ENCODE measurements at places on chromosomes 5 and 9.

- DNase-seq: no peak
These were observed 311.2 kb downstream of the TRIM32 start for GRCh38 chr9:116998305-116998704.

GRCh38 chr9:83646500-83647239 is 23.7 kb downstream of the IDNK start:
- DNase-seq: no peak

- DNase-seq: no peak
These were observed 3.0 kb downstream of the MTMR12 start for GRCh38 chr5:32309761-32310160.

GRCh38 chr5:159337016-159337955 is 7.0 kb upstream of the IL12B start:
- no peak for DNase-seq

DNA sequence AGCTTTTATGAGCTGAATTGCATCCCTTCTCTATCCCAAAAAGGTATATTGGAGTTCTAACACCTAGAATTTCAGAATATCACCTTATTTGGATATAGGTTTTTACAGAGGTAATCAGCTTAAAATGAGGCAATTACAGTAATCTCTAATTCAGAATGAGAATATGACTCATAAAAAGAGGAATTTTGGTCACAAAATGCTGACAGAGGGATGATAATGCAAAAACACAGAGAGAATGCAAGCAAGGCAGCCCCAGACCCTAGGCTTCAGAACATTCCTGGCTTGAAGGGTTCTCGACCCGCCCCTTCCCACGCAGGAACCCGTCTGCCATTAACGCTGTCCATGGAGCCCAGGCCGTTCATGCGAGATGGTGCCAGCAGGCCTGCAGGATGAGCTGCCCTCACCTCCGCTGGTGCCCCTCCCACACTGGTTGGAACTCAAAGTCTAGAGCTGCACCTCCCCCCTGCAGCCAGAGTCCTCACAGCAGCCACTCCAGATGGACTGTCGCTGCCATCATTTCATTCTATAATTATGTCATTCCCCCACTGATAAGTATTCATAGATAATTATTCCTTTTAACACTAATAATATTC is 1173.4 kb upstream of the ACO1 start:
- DNase-seq: no peak

- DNase-seq: no peak
These were observed 5.4 kb downstream of the KIAA1191 start for GRCh38 chr5:176356179-176356566.

DNA sequence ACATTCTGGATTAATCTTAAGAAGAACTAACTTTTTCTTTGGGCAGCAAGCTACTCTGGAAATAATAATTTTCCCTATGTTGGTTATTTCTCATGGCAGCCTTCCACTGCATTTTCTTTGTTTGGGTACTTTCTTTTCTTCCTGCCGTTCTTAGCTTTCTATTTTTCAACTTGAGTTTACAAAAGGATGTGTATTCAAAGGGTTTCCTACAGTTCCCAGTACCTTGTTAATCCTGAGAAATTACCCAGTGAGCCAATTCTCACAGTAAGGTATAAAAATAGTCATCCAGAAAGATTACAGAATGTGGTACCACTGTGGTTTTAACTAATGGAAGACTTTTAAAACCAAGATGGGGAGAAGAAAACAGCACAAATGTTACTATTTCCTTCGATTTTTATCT is 20.2 kb downstream of the GPR21 start:
- DNase-seq: no peak

- DNase-seq: no peak
These were observed 218.1 kb downstream of the AOPEP start for GRCh38 chr9:94944626-94945025.

GRCh38 chr5:98771382-98772109 is 1.9 kb upstream of the RGMB start:
- DNase-seq: no peak

- DNase-seq: no peak
These were observed 78.4 kb downstream of the INSYN2B start for GRCh38 chr5:169901896-169902295.

- DNase-seq: no peak
These were observed 737.4 kb upstream of the GRAMD2B start for GRCh38 chr5:125685771-125686170.

- no peak for DNase-seq
These were observed 80.7 kb downstream of the PRRT1B start for GRCh38 chr9:131625790-131626670.

DNA sequence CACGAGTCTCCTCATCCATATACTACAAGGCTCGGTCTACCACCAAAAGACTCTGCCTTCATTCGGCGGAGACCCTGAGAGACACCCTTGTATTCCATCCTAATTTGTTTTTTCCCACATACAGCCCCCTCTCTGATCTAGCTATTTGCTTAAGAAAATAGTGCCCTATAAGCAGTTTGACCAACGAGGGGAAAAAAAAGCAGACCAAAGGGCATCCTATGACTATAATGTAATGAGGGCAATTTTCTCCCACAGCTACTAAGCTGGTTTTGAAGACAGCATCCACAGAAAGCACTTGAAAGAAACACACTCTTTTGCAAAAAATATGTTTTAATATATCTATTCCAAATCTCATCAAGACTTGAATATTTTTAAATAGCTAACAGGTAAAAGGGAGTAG is 147.8 kb downstream of the MLLT3 start:
- no peak for DNase-seq

- DNase-seq: no peak
These were observed 1.6 kb downstream of the LMX1B start for GRCh38 chr9:126615245-126615790.

GRCh38 chr5:158320178-158320674 is 461.3 kb upstream of the CLINT1 start:
- DNase-seq: no peak

GRCh38 chr5:113380807-113381326 is 53.9 kb downstream of the TSSK1B start:
- DNase-seq: no peak

DNA sequence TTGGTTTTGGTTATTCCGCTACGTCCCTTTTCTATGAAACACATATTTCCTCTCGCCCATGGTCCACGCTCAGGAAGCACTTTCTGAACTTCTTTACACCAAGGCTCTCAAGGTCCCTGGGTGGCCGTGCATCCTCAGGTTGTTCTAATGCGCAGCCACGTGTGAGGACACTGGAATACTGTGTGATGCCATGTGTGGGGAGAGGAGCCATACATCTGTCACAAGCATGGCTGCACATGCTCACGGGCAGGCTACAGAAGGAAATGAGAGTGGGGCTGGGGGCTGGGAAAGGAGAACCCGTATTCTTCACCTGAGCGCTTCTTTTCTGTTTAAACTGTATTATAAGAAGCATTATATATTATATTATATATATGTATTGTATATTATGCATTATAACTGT is 36.7 kb downstream of the PRRT1B start:
- DNase-seq: no peak

GRCh38 chr5:116536316-116537083 is 38.1 kb downstream of the SEMA6A start:
- DNase-seq: no peak

- DNase-seq: no peak
These were observed 348.7 kb upstream of the GRIN3A start for GRCh38 chr9:102087141-102087540.

- no peak for DNase-seq
These were observed 160.1 kb downstream of the GHR start for GRCh38 chr5:42583322-42583721.

DNA sequence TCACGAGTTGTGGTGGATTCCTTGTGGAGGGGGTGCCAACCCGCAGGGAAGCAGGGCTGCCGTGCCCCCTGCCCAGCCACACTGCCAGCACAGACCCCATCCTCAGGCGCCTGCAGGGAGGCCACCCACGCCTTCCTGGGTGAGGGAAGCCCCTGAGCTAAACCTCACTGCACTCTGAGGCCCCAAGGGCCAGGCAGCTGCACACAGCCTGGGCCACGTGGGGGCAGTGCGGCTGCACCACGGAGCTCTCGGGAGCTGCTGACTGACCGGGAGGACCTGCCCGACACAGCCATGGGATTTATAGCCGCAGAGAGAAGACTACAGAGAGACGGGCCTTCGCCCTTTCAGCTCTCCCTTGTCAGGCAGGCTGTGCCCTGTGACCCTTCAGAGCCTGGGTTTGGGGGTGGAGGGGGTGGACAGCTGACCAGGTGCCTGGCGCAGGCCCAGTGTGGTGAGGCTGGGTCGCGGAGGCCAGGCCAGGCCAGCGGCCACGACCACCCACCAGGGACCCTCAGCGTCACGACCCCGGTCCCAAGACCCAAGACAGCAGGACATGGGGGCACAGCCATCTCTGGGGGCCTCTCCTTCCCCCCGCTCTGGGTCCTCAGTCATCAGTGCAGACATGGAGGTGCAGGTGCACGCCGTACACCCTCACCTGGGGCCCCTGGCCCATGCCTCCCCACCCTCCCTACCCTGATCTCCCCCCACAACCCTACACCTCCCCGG is 4.3 kb upstream of the AHRR start:
- DNase-seq: no peak

- DNase-seq: no peak
These were observed 122.8 kb upstream of the STC2 start for GRCh38 chr5:173451031-173451430.

- DNase-seq: no peak
These were observed 49.4 kb downstream of the FRMPD1 start for GRCh38 chr9:37700131-37700530.

DNA sequence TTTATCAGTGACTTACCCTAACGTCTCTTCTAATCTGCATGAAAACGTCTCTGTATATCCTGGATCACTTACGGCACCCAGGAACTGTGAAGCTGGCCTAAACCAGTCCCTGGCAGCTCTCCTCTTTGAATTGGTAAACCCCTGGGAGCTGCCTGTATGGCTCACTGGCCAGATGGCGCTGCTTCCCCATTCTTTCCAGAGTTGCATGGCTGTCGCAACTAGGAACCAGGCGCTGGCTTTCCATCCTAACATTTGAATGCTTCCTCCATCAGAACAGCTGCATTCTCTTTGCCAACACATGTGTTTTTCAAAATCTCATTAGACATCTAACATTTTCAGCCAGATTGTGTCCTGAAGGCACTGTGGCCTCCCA is 8.0 kb upstream of the PCA3 start:
- no peak for DNase-seq

- no peak for DNase-seq
These were observed 17.9 kb downstream of the SLC36A3 start for GRCh38 chr5:151285683-151286082.

DNA sequence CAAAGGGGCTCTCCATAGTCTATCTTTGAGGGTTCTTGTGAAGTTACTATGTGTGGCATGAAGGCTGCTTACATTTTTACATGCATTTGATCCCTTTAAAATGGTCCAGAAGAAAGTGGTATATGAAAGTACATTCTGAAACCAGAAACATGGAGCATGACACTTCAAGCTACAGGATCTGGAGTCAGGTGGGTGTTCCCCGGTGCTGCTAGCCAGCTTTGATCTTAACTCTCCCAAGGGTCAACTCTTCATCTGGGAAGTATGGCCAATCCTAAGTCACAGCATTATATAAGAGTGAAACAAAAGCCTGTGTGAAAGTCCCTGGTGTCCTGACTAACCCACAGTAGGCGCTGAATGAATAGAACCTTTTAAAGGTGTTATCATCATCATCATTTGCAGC is 91.0 kb upstream of the TAS2R1 start:
- DNase-seq: no peak

- DNase-seq: no peak
These were observed 65.4 kb downstream of the SPATA31C2 start for GRCh38 chr9:88072831-88073375.

- DNase-seq: no peak
These were observed 70.3 kb downstream of the PHF2 start for GRCh38 chr9:93646640-93647178.

DNA sequence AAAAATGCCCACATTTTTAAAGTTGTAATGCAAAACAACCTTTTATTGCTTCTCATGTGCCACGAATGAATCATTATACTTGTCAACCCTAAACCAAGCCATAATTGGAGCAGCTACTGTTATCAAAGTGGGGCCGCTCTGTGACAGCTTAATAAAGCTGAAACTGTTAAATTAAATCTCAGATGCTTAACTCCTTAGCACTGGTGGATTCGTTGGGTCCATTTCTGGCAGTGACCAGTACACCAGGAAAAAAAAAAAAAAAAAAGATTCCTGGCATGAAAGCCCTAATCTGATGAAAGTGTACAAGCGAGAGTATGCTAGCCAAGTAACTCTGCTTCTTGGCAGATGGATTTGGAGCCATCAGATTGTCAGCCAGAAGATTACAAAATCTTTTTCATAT is 164.8 kb downstream of the ZSWIM6 start:
- no peak for DNase-seq

DNA sequence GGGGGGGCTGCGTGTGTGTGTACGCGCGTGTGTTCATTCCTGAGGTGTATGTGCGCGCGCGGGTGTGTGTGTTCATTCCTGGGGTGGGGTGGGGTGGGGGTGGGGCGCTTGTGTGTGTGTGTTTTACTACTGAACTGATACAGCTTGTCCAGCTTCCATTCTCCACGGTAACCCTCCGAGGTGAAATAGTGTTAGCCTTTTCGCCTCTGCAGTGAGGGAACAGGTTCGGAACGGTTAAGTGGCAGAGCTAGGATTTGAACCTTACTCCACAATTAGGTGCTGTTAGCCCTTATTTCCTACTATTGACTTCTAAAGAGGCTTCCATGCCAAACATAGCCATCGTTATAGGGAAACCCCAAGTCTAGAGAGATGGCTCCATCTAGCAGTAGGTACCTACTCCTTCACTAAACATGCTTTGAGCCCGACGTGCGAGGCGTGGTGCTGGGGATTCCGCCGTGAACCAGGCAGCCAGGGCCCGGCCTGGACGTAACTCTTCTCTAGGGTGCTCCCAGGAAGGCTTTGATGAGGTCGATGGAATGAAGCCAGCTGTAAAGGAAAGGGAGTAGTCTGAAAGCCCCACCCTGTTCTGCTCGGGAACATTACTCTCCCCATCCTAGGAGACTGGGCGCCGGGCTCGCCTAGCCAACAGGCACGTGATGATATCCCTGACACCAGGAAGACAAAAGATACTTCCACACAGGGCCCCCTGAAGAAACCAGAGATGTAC is 782 bp upstream of the SKP1 start:
- no peak for DNase-seq

DNA sequence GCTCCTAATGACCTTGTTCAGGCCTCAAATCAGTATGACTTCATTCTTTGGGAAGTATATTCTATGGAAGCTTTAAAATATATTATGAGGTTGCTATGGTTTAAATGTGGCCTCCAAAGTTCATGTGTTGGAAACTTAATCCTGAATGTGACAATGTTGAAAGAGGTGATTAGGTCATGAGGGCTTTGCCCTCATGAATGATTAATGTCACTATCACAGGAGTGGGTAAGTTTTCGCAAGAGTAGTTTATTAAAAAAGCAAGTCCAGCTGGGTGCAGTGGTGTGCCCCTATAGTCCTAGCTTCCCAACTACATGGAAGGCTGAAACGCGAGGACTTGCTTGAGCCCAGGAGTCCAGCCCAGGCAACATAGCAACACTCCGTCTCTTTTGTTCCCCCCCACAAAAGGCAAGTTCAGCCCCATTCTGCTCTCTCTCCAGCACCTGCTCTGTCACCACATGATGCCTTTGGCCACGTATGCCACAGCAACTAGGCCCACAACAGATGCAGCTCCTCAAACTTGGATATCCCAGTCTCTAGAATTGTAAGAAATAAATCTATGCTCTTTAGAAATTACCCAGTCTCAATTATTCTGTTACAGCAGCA is 105.3 kb downstream of the SIL1 start:
- DNase-seq: no peak

All from left ventricle myocardium inferior (tissue), 1 donor.